ENCODE measurements at places on chromosomes 12 and 14.

- DNase-seq, result no peak
Measured at GRCh38 chr14:68076451-68076850, 256.9 kb downstream of the RAD51B start.

- DNase-seq, result peak; percentile 68
Measured at GRCh38 chr12:57836442-57837375, 9.8 kb downstream of the CTDSP2 start.

- DNase-seq, result no peak
Measured at GRCh38 chr12:120227233-120228040, 26.5 kb upstream of the RPLP0 start.

- peak; percentile 24 for DNase-seq
Measured at GRCh38 chr14:50560931-50561285, 963 bp downstream of the ATL1 start.

- no peak for DNase-seq
Measured at GRCh38 chr12:34406996-34407300, 384.7 kb downstream of the ALG10 start.

- DNase-seq, result no peak
Measured at GRCh38 chr12:5592310-5592709, 160.4 kb downstream of the NTF3 start.

DNA sequence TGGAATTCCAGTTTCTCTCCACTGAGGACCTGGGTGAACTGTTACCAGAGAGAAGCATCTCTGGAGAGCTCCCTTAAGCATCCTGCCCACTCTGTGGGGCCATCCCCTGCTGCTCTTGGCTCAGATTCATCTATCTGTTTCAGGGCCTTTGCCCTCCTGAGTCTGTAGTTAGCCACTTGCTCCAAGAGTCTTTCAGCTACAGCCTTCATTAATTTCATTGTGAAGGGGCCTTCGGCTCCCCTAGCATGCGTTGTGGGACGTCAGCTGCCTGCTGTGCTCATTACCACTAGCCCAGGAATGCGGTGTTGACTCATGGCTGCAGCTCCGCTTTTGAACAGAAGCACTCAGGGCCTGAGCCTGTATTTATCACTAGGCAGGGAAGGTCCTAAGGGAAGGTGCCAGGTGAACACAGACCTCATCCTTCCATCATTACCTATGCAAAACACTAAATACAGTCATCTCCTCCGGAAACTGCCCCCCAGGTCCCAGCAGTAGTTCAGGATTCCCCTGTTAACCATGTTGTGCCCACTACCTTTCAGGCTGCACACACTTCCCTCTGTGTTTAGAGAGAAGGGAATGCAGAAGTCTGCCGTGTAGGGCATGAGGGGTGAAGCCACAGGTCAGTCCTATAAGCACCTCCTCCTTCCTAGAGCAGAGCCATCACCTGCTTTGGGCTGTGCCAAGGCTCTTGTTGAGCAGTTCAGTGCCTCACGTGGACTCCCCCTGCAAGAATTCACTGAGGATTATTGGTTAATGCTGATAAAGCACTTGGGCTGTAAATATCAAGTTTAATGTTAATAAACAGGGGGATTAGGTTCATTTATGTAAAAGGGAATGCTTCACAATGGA, 191.4 kb downstream of the CACNA1C start:
- no peak for DNase-seq

- DNase-seq, result no peak
Measured at GRCh38 chr14:71362920-71363584, 455.8 kb downstream of the PCNX1 start.

DNA sequence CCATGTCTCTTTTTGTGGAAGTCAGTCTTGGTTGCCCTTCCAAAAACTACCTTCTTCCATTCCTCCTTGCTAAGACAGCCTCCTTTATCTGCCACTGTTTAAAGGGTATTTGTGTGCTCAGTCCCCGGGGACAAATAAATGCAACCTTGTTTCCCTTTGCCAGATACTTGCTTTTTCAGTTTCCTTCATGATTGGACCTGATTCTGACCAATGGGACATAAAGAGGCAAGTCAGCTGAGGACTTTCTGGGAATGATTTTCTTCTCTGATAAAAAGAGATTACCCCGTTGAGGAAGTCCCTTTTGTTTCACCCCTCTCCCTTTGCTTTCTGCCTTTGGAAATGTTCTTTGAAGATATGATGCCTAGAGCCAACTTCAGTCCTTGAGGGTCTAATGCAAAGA, 7.4 kb upstream of the TUBA1B start:
- no peak for DNase-seq

DNA sequence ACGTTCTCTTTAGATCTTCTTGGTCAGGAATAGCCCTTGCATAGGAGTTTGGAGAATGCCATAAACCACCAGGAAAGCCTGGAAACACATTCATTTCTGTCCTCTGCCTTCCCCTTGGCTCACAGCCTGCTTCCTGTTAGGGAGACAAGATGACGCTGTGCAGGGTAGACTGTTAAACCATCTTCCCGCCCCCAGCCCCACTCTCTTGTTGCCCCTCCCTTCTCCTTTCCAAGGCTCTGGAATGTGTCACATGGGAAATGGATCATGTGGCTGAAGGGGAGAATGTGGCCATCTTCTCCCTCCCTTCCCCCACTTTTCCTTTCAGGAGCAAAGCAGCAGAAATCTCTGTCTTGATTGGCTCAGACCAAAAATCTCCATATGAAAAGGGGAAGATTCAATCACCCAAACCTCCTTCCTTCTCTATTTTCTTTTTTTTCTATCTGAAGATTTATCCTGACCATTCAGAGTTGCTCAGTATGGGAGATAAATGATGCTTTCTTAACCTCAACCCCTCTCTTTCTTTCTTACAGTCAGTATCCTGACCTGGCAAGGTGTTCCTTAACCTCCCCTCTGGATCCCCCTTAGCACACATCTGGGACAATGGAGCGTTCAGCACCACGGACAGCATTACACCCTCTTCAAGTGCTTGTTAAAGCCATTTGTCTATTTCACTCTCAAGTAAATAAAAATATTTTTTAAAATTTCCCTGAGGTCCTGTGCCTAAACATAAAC, 11.4 kb downstream of the GPR19 start:
- DNase-seq, result no peak

DNA sequence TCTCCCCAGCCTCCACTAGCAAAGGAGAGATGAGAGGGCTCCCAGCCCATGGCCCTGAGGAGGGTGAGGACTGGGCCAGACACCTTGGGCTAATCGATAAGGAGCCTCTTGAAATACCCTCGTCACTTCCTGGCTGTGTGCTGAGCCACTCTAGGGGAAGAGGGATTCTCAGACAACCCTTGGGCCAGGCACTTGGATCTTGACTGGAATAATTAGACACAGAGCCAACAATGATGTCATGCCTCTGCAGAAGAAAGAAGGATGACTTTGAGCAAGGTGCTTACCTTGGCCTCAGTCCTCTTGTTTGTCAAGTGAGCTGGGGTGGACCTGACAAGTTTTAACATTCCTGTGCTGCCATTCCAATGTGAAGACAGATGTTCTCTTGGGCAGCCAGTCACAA, 83.1 kb downstream of the LRRC74A start:
- DNase-seq, result no peak

GRCh38 chr12:51351913-51352532, 5.5 kb upstream of the CELA1 start:
- DNase-seq, result no peak

DNA sequence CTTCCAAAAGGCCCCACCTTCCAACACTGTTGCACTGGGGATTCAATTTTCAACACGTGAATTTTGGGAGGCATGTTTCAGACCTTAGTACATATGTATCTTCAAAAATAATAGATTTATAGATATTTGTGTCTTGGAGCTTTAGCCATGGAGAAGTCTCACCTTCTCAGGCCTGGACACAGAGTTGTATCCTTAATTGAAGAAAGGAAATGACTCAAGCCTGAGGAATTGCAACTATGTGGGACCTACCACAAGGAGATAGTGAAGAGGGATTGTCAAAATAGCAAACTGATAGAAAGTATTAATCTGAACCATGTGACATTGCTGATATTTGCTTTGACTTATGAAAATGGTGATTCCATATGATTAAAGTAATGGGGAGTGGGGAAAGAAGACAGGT, 89.8 kb downstream of the ACSS3 start:
- no peak for DNase-seq

GRCh38 chr14:73381380-73382013, 76.8 kb downstream of the NUMB start:
- no peak for DNase-seq

GRCh38 chr12:51390891-51391282, 319 bp downstream of the GALNT6 start:
- no peak for DNase-seq

DNA sequence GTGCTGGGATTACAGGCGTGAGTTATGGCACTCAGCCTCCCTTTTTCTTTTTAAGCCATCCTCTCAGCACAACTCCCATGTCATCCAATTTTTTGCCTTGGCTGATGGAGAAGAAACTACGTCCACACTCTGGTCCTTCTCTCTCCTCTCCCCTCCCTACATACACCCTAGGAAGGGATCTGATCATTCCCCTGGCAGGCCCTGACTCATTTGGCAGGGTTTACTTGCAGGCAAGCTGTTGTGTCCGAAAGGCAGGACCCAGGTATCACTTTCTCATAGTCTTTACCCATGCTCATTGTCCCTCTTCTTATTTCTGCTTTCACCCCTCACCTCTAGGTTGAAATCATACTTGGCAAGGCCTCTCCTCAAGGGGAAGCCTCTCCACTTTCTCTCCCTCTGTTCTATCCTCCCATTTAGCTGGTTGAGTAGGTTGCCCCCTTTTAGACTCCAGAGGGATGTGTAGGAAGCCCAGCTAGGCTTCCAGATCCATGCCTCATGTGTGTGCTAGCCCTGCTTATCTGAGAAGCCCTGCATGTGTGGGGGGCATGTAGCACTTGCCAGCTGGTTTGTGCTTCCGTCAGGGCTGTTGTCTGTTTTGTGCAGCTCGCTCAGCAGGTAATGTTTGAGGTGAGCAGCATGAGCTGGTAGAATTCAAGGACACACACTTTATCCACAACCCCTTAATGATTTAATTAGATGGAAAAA, 14.8 kb downstream of the GPR19 start:
- DNase-seq, result no peak

GRCh38 chr14:23361320-23361719, 3.7 kb downstream of the EFS start:
- peak; percentile 62 for DNase-seq

GRCh38 chr14:90277581-90278198, 21.3 kb downstream of the PSMC1 start:
- DNase-seq, result no peak

GRCh38 chr12:9134981-9135628, 19.4 kb upstream of the A2M start:
- DNase-seq, result peak; percentile 39

GRCh38 chr12:103852498-103852997, 11.5 kb upstream of the NT5DC3 start:
- no peak for DNase-seq

DNA sequence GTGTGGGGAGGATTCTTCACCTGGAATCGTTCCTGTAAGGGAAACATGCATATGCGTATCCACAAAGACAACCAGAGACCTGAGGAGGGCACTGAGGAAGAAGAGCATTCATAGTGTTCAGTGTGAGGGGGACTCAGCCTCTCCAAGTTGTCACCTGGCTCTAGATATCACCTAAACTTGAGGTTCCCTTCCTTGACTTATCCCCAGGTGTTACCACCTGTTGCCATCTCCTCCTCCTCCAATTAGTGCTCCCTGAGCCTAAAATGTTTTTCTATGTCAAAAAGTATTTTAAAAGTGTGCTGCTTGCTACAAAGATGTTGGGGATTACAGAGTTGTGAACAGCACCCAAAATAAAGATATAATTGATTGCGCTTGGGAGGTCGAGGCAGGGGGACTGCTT, 41.0 kb downstream of the FMNL3 start:
- no peak for DNase-seq

DNA sequence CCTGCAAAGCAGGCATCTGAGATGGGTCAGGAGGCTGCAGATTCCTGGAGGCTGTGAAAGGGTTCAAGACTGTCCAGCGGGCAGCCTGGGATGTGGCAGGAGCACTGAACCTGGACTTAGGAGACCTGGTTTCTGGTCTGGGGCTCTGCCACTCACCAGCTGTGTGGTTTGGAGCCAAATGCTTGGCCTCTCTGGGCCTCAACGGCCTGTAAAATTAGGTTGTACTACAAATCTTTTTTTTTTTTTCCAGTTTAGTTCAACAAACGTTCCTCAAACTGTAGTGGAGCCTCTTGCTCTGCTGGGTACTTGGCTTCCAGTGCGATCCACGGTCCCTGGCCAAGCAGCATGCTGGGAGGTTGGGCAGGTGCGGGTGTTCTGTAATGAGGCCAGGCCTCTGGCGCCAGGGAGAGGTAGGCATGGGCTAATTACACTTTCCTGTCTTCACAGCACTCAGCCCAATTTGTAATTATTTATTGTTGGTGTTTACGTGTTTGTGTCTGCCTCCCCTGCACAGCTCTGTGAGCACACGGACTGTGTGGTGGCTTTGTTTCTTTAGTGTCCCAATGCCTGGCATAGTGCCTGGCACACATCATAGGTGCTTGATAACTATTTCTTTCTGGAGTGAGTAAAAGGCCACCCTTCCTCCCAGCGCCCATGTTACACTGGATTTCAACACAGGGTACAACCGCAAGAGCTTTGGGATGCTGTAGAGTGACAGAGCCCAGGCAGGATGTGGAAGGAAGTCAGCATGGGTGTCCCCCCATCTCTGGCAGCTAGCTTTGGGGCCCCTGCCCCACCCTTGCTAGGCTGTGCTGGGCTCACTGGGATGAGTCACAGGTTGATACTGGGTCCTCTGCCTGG, 5.8 kb upstream of the KRT80 start:
- DNase-seq, result no peak

DNA sequence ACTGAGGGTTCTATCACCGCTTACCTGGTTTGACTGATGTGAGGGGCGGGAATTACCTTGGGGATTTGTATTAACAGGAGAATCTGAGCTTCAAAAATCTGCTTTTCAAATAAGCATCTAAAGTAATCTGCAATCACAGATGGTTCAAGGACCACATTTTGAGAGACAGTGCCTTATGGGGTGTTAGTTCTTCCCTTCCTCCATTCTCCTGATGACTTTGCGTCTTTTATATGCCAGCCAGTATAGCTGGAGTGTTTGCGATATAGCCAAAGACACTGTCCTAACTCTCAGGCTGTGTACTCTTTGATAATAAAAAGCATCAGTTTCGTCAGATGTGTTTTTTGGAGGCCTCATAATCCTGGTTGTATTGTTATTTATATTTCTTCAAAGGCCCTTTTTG, 39.5 kb downstream of the PPHLN1 start:
- no peak for DNase-seq

- DNase-seq, result no peak
Measured at GRCh38 chr14:33040372-33041140, 101.9 kb downstream of the NPAS3 start.

GRCh38 chr14:74144789-74145188, 60.0 kb downstream of the LIN52 start:
- no peak for DNase-seq

GRCh38 chr12:41092115-41092514, 96.0 kb upstream of the PDZRN4 start:
- no peak for DNase-seq

DNA sequence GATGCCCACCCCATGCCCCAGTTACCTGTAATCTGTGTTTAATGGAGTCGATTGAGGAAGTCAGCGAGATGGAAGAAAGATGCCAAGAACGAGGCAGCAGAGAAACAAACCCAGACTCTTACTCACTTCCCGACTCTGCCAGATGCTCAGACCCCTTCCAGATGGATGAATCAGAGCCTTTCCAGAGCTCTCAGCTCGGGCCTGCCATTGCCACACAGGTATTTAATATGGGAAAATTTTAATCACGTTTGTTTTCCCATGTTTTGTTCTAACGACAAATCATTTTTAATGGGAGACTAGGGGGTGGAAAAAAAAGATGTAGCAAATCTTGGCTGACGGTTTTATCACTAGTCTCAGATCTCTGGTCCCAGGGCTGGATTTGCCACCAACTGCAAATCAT, 72.5 kb upstream of the SRRM4 start:
- DNase-seq, result no peak

Measured in GM13977 (cell line).